NCI-H526 (cell line): ENCODE measurements at places on chromosomes 11 and 22.

DNA sequence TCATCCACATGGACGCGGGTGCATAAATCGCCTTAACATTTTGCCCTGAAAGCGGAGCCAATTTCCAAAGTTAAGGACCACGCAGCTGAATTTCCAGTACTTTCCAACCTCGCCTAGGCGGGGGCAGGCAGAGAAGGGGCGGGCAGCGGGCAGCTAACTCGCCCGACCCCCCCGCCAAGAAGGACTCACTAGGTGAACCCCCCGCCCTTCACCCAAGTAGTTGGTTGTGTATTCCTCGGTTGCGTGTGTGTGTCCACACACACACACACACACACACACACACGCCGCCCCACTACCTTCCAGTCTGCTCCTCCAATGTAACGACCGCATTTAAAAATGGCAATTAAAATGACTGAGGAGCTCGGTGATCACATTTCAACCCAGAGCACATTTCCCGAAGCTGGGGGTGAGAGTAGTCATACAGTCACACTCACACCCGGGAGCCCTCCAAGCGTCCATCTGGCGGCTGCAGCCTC lies 1.4 kb downstream of the TENM4 start:
- peak; percentile 84 for DNase-seq

GRCh38 chr11:559712-560304 lies 730 bp downstream of the LMNTD2 start:
- DNase-seq = no peak

DNA sequence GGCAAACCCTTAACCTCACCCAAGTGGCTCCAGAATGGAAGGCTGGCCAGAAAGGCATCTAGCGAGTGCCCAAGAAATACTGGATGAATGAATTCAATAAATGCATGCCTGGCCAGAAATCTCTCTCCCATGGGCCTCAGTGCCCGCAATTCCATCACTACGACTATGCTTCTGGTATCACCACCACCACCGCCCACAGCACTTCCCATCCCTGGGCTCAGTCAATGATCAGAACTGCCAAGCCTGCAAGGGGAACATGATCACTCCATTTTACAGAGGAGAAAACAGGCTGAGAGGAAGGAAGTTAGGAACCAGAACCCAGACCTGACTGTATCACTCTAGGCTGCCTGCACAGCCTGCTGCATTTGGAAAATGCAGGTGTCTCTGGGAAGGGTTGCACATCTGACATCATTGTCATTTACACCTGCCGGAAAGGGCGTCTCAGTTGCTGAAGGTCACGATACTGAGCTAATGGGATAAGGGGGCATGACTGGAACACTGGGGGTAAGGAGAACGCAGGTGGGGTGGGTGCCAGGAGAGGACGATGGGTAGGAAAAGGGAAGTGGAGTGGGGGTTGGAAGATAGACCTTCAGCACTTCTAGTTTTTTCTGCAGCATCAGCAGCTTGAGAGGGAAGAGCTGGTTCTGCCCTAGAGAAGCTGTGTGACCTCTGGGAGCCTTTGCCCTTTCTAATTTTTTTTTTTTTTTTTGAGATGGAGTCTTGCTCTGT lies 3.2 kb downstream of the GPR152 start:
- DNase-seq = no peak

- DNase-seq = peak; percentile 90
Observed at GRCh38 chr11:7524462-7525235, 10.8 kb downstream of the PPFIBP2 start.

GRCh38 chr11:5992604-5993251 lies 5.9 kb upstream of the OR52L1 start:
- no peak for DNase-seq

DNA sequence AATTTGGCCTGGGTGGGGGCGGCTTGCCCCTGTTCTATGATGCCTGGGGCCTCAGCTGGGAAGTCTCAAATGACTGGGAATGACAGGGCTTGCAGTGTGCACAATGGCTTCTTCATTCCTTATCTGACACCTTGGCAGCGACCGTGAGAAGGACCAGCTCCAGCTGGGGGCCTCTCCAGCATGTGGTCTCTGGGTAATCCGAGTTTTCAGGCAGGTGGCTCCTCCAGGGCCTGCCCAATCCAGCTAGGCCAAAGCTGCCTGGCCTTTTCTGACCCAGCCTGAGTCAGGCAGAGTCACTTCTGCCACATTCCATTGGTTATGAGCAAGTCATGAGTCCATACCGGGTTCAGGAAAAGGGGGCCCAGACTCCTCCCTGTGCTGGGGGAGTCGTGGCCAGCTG lies 646.0 kb downstream of the OPCML start:
- no peak for DNase-seq

DNA sequence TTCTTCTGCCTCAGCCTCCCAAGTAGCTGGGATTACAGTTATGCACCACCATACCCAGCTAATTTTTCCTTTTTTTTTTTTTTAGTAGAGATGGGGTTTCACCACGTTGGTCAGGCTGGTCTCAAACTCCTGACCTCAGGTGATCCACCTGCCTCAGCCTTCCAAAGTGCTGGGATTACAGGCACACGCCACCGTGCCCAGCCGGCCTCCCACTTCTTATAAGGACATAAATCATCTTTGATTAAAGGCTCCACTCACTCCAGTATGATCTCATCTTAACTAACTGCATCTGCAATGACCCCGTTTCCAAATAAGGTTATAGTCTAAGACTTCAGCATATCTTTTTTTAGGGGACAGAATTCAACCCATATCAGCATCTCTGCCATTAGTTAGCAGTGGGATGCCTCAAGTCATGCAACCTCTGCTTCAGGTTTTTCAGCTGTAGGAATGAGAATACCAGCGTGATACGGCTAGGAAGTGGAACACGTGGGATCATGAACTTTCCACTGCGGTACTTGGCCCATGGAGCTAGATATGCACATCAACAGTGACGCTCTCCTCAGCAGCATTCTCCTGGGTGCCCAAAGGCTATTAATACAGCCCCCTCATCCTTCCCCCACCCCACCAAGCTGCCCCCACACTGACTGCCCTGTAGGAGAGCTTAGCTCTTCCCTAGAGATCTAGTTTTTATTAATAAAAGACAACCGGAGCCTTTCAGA lies 41.4 kb downstream of the MCHR1 start:
- DNase-seq = no peak

- DNase-seq = no peak
Observed at GRCh38 chr22:28815111-28815510, 14.7 kb upstream of the XBP1 start.

DNA sequence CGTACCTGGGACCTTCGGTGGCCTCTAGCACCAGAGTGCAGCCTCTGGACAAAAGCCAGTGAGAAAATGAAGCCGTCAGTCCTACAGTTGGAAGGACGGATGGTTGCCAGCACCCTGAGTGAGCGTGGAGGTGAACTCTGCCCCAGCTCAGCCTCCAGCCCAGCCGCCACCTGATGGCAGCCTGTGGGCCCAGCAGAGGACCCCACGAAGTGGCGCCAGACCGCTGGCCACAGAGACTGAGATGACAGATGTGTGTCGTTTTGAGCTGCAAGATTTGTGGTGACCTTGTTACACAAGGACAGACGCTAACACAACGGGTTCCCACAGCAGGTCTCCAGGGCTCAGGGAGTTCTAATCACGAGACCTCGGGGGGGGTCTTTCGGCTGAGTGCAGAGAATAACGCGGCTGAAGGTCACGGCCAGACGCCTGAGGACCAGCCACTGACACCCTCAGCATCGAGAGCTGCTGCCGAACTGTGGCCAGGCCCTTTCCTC lies 75.0 kb downstream of the BRD1 start:
- DNase-seq = no peak

DNA sequence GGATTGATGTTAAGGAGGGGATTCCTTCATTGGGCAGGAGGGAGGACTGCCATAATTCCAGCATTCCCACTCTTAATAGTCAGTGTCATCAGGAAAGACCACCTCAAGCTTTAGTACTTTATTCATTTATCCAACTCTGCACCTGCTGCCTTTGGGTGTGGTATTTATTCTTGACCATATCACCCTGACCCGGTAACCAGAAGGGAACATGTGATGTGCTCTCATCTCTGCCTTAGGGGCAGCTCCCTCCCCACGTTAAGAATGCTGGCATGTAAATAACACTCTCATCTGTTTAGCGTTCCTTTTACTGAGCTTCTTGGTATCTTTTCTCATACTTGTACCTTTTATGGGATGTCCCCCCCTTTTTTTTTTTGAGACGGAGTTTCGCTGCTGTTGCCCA lies 7.7 kb downstream of the CAT start:
- DNase-seq = peak; percentile 24
